ENCODE measurements at places on chromosomes 4 and X.
A peak's percentile ranks its signal among the peaks of the same experiment; 100 is the strongest.

DNA sequence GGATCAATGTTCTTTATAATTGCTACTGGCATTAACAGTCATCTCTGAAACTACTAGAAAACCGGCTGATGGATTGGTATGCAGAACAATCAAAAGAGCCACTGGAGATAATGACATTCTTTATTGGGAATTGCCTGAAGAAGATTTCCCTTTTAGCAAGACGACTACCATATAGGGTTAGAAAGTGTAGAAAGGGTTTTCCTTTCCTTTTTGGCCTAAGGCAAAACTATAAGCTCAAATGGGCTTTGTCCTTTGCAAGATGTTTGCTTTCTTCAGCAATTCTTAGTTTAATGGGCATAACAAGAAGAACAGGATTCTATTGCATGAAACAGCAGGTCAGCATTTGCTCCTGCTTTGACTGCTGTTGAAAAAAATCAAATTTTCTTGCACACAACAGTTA is 214.2 kb upstream of the PCDH10 start:
- no peak for DNase-seq

- no peak for DNase-seq
These were observed 192.8 kb upstream of the LNX1 start for GRCh38 chr4:53784112-53784511.

- no peak for DNase-seq
These were observed 300.1 kb upstream of the DDX53 start for GRCh38 chrX:22699581-22700091.

DNA sequence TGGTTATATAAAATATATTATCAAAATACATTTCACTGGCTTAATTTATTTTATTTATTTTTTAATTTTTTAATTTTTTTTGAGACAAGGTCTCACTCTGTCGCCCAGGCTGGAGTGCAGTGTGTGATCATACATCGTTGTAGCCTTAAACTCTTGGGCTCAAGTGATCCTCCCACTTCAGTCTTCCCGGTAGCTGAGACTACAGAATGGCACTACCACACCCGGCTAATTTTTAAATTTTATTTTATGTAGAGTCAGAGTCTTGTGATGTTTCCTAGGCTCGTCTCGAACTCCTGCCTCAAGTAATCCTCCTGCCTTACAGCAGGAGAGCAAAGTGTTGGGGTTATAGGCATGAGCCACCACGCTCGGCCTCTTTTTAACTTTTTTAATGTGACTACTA is 143.8 kb downstream of the CEP135 start:
- DNase-seq, result no peak

- DNase-seq, result no peak
These were observed 12.4 kb upstream of the PIN4 start for GRCh38 chrX:72169008-72169728.

DNA sequence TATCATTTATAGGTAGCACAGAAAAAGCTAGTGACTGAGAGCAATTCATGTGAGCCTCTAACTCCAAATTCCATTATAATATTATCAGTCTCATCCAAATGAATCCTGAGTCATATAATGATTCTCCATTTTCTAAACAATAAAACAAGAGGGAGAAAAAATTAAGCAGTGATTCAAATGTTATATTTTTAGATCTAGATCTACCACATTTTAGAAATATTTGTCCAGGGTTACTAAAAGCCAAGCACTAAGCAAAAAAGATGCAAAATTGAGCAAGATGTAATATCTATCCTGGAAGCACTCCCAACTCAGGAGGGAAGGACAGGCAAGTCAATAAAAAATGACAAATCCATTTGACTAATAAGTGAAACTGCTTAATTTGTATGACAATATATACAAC is 172.8 kb downstream of the FBXW7 start:
- no peak for DNase-seq

DNA sequence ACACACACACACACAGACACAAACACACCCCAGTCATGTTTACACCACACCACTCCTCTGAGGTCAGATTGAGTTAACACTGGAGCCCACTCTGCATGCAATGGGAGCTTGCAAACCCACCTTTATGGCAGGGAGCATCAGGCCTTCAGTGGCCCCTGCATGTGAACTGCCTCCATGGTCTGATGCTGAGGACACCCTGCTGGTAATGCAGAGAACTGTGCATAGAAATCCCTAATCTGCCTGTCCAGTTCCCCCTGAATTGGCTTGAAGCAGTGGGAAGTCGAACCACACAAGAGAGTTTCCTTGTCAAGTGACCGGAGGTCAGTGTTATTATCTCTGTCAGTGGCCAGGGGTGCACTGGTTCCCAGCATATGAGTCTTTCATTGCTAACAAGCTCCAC is 59.8 kb downstream of the ANOS1 start:
- DNase-seq, result no peak

GRCh38 chr4:105088110-105088879 is 58.4 kb upstream of the TET2 start:
- peak; percentile 62 for DNase-seq

DNA sequence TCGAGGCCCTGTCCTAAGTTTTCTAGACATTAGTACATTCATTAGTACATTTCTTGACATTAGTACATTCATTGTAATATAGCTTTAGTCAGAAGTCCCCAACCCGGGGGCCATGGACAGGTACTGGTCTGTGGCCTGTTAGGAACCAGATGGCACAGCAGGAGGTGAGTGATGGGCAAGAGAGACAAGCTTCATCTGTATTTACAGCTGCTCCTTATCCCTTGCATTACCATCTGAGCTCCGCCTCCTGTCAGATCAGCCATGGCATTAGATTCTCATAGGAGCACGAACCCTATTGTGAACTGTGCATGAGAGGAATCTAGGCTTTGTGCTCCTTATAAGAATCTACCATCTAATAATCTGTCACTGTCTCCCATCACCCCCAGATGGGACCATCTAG is 48.0 kb downstream of the GATB start:
- no peak for DNase-seq

- no peak for DNase-seq
These were observed 43.4 kb upstream of the TRIM2 start for GRCh38 chr4:153160821-153161220.

DNA sequence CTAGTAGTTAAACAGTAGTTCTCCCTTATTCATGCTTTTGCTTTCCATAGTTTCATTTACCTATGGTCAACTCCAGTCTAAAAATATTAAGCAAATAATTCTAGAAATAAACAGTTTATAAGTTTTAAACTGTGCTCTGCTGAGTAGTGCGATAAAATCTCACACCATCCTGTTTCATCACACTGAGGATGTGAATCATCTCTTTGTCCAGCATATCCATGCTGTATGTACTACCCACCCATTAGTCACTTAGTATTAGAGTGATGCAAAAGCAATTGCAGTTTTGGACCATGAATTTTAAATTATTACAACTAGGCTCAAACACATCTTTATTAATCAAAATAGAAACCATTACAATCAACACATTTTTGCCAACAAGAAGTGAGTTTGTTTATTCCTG is 187.4 kb downstream of the TEX13C start:
- DNase-seq, result no peak

DNA sequence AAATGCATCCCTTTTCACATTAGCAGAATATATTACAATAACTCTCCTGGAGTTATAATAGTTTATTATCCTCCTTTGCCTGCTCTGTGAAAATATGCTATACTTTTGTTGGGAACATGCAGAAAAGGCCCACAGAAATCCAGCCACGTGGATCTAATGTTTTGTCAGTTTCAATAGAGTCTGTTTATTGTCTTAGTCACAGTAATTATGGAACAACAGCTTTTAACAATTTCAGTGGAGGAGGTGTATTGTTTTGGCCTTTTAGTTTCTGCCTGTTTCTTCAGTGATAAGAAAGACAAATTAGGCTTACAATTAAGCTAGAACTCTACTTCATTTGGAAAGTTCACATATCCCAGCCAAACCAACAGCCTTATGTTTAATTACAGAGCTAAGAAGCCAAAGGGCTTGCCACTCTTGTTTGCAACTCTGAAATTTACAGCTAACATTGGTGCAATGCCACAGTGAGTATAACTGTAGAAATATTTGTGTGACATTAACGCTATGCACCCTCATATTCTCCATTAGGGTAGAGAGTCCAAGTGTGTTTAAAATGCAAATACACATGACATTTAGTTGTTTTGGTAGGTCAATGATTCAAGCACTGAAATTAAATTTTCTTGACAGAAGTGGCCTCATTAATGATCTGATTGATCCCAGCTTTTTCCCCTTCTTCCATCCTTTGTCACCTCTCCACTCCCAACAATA is 175.8 kb downstream of the USP46 start:
- no peak for DNase-seq

- DNase-seq, result no peak
These were observed 23.2 kb downstream of the PSAPL1 start for GRCh38 chr4:7411491-7411890.

DNA sequence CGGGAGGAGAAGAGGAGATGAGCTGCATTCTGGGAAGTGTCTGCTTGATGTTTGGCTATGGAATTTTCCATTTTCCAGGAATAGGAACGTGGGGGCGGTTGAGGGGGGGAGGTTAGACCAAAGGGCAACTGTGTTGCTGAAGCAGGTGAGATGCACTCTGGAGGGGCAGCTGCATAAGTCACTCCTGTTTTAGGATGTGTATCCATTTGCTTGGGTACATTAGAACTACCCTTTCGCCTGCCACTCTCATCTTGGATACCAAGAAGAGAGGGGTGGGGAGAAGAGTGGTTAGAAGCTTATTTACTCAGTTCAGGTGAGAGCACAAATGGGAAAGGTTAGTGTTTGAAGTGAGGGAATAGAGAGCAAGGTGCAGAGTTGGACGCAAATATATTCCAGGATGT is 934 bp upstream of the GPR119 start:
- no peak for DNase-seq

DNA sequence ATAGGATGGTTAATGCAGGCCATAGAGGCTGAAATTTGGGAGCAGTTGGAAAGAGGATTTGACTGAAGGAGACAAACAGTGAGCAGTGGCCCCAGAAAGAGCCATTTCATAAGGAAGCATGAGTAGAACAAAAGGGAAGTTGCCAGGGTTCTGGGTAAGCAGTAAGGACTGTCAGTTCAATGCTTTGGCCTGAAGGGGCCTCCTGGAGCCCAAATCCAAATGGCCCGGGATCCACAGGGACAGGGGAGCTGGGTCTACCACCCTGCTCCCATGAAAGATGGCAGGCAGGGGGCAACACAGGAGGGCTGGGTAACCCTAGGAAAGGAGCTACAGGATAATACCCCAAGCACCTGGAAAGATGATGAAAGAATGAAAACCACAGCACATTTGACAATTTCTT is 4.1 kb upstream of the INTS6L start:
- peak; percentile 74 for DNase-seq

GRCh38 chr4:36944232-36944631 is 300.3 kb upstream of the NWD2 start:
- DNase-seq, result no peak

GRCh38 chr4:127071443-127071842 is 561.3 kb upstream of the INTU start:
- DNase-seq, result no peak

DNA sequence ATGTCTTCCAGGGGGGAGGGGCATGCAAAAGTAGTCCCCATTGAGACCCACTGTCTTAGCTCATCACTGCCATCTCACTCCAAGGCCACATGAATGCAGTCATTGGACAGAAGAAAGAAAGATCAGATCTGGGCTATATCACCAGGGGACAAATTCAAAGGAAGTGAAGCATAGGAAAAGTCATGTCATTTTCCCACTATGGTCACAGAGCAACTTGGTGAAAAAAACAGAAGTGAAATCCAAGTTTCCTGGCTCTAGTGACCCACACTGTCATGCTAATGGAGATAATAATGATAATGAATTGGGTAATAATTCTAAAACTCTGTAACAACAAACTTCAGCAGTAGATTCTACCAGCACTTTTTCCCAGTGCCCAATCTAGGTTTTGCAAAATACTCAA is 9.9 kb downstream of the LHFPL1 start:
- DNase-seq, result peak; percentile 31

DNA sequence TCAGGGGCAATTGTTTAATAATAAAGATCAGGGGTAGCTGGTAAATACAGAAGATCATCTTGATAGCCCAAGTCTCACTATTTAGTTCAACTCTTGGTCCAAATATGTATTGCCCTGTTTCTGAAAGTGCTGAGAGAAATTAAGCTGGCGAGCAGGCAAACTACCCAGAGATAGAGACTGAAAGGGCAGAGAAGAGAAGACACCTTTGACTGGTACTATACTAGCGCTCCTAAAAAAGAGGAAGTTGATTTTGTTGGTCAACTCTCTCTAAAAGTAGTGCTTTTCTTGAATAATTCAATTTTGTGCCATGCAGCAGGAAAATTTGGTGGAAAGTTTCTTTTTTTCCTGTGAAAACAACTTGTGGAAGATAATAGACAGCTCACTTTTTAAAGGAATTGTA is 64.0 kb downstream of the IGSF1 start:
- DNase-seq, result no peak

All from MV-4-11 (cell line).